ENCODE measurements at places on chromosomes 2 and 18.

- no peak for DNase-seq
Measured at GRCh38 chr2:68291314-68291713, 28.4 kb downstream of the CNRIP1 start.

DNA sequence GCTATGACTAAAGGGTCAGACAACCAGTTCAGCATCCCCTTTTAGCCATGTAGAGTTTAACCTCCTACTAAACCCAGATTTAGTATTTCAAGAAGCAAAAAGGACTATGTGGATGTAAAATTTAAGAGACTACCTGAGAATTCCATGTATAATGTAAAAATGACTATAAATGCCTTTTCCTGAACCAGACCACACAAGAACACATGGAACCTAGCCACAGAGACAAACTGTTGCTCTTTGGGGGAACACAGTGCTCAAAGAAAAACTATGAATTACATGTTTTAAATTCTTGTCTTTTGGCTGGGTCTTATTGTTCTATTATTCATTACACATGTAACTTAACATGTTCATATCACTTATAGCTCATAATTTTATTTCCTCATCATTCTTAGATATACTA lies 192.8 kb downstream of the DNER start:
- DNase-seq, result no peak

DNA sequence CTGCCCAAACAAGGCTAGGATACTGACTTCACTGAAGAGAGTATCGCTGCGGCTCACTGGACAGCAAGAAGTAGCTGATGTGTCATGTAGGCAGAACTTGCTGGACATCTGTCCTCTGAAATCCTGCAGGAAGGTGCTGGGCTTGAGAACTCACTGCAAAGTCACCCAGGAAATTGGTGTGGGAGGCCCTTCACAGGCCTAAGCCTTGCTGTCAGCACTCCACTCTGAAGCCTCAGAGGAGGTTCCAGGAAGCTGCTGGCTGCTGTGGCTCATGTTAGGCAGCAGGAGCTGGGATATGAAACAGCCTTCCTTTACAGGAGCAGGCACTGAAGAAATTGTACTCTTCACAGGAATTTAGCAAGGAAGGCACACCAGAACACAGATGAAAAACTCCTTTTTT lies 88.3 kb upstream of the CCDC68 start:
- no peak for DNase-seq

- no peak for DNase-seq
Measured at GRCh38 chr2:204505946-204506345, 39.3 kb upstream of the PARD3B start.

- DNase-seq, result no peak
Measured at GRCh38 chr18:77037567-77037966, 95.0 kb downstream of the MBP start.

GRCh38 chr2:38095079-38095995 lies 19.4 kb upstream of the CYP1B1 start:
- DNase-seq, result no peak
